HFFc6 (cell line): ENCODE measurements at places on chromosomes 5 and 9. TPM values are rescaled to one million over a fixed set of nuclear protein-coding genes. Genes with fewer than 3 reads are reported as not detected.

DNA sequence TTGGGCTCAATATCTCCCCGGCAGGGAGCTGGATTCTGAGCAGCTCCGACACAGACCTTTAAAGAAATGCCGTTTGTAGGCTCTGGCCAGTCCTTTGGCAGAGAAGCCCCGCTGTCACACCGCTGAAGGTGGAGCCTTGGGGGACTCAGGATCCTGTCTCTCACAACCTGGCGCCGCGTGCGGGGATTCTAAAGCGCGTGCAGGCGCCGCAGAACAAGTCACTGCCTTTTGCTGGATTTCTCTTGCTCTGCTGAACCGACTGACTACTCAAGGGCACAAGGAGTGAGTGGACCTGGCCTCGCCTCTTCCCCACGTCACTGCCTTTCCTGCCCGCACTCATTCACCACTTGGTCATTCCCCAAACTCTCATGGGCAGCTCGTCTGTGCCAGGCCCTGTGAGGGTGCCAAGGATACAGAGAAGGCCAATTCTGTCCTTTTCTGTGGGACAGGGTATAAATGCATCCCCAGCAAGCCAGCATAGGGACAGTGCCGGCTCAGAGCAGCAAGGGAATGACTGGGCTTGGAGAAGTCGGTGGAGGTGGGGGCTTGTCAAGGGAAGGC lies 69.3 kb downstream of the CRB2 start:
- no peaks in the 10 kb centered on the region for H3K4me1 ChIP-seq
- H3K27me3 ChIP-seq, result no peaks in the 10 kb centered on the region; the same call in 1 of the 2 replicates
- DNase-seq, result no peak
- H3K27ac ChIP-seq, result no peak overlapping the region
- peaks cover 23% of the 10 kb centered on the region for H3K36me3 ChIP-seq

DNA sequence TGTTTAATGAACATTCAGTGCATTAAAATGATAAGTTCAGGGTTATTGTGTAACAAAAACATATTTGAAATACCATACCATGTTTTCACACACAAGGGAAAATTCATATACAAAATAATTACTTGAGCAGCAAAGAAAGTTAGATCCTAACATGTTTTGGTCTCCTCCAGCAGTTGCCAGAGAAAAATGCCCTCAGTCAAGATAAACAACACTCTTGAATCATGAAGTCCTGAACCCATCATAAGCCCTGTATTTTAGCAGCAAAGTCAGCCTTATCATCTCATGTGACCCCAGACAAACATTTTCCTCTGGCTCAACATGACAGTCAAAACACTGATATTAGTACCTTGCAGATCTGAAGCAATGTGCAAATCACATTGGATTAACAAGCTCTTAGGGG lies 1541.1 kb upstream of the WWC1 start:
- no peaks in the 10 kb centered on the region for H3K27me3 ChIP-seq
- no peaks in the 10 kb centered on the region for H3K4me1 ChIP-seq
- H3K27ac ChIP-seq, result no peak overlapping the region
- DNase-seq, result no peak
- no peak overlapping the region for H3K4me3 ChIP-seq

GRCh38 chr5:148910216-148910615 lies 83.8 kb downstream of the ADRB2 start:
- H3K27me3 ChIP-seq, result no peaks in the 10 kb centered on the region
- H3K27ac ChIP-seq, result peak overlapping the region; percentile 94
- peak overlapping the region; percentile 4 for H3K4me3 ChIP-seq
- peaks cover 92% of the 10 kb centered on the region for H3K4me1 ChIP-seq
- no peak for DNase-seq

DNA sequence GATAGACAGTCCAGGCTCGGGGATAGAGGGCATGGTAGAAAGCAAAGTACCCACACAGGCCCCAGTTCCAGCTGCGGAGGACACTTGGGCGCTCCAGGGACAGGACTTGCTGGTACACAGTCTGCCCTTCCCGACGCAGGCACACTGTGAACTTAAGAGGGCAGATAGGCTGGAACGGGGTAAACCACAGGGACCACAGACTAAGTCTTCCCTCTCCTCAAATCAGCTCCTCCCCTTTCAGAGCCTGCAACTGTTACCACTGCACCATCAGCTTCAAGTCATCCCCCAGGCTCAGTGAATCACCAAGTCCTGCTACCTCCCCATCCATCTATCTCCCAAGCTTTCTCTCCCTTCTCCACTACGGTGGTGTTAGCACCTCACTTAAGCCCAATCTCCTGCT lies 7.3 kb downstream of the GBA2 start:
- H3K27me3 ChIP-seq, result no peaks in the 10 kb centered on the region; the same call in none of the 2 replicates
- no peak for DNase-seq
- no peak overlapping the region for H3K4me3 ChIP-seq
- peaks cover 41% of the 10 kb centered on the region for H3K36me3 ChIP-seq
- peaks cover 19% of the 10 kb centered on the region for H3K4me1 ChIP-seq
- peak overlapping the region; percentile 1; the same call in 1 of the 2 replicates for H3K27ac ChIP-seq

- DNase-seq, result no peak
- H3K4me1 ChIP-seq, result peaks cover 10% of the 10 kb centered on the region
- H3K27me3 ChIP-seq, result peaks cover 14% of the 10 kb centered on the region
These were observed 207.2 kb downstream of the ENC1 start for GRCh38 chr5:74433255-74433895.

Gene MEGF9
- total RNA-seq, result 4.7 to 9.6 TPM (median 5.8 TPM) in 3 replicates

Gene BBLN
- 46.6 to 63.2 TPM (median 50.9 TPM) in 3 replicates for total RNA-seq

Gene GBGT1
- total RNA-seq, result 1.7 to 1.9 TPM (median 1.7 TPM) in 3 replicates
